IPS DF 6.9 (cell line): ENCODE measurements at places on chromosomes 4 and X.

- no peak for DNase-seq
These were observed 282.7 kb downstream of the PTTG2 start for GRCh38 chr4:38242822-38243387.

DNA sequence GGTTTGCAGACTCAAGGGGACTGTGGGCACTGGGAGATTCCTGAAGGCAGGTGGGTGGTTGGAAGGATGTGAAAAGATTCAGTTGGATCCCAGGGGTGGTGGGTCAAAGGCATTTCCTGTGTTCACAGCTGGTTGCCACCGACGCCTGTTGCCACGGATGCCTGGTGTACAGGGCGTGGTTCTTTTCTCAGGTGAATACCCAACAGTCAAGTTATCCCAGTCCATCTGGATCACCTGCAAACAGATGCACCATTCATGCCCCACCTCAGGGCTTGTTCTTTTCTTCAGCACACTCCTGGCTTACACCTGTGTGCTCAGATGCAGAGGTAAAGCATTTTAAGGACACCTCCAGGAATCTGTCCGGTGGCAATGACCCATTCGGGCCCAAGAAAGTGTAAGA, 55.8 kb upstream of the SHOX start:
- no peak for DNase-seq

DNA sequence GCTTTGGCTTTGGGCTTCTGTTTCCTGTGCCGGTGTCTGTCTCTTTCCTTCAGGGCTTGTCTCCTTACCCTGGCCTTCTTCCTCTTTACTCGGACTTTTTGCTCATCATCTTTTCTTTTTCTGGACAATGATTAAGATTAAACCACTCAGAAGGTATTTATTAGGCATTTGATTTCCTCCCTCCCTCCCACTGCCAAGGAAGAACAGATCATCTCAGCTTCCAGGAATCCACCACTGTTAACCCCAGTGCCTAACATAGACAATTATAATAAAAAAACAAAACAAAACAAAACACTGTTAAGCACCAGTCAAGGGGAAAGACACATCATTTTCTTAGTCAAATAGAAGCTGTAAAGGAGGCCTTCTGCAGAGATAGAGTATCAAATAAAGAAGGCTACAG, 16.6 kb downstream of the PGRMC1 start:
- no peak for DNase-seq

DNA sequence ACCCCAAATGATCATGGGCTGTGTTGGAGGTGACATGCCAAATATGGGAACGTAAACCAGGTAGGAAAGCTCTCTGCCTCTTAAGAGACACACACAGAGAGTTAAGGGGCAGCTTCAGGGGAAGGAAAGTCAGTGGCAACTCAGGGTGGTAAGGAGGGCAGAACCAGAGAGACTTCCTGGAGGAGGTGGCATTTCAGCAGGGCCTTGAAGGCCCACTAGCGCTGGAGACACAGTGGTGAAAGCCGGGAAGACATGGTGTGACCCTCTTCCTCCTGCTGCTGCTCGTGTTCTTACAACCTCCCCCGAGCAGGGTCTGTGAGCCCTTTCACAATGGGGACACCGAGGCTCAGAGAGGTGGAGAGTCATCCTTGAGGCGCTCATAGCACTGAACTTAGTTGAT, 68.2 kb downstream of the SORCS2 start:
- no peak for DNase-seq

GRCh38 chr4:48033825-48034413, 17.3 kb downstream of the NIPAL1 start:
- DNase-seq, result no peak

DNA sequence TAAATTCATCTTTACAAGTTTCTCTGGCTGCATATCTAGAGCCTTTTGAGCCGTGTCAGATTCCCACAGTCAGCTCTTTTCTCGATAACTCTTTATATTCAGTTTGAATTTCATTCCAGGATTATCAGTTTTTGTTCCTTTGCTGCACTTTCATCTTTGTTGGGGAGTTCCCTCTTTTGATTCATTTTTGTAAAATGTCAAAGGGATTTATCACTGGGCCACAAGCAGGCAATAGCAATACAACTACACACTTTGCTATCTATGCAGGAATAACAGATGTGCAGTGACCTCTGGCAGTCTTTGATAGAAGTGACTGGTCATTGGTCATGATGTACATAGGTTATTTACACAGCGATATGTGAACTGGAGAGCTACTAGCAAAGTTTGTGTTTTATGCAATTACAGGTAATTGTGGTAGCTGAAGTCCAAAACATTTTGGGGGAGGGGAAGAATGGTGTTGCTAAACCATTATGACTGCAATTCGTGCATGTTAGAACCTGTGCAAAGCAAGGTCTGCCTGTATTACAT, 43.8 kb downstream of the HPGDS start:
- DNase-seq, result no peak

DNA sequence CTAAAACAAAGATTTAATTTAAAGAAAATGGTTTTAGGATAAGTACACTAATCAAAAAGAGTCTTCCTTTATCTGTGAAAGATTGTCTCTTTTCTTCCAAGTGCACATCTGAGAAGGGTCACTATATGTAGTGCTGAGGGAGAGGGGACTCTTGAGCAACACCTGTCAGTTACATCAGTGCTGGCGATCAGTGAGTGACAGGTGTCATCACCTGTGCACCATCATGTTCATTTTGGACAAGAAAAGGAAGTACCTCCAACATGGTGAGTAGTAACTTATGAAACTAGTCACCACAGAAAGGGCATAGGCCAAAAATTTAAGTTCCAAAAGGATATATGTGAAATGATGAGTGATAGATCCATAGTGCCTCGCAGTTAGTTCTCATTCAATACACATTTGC, 55.7 kb downstream of the MCUB start:
- DNase-seq, result no peak

DNA sequence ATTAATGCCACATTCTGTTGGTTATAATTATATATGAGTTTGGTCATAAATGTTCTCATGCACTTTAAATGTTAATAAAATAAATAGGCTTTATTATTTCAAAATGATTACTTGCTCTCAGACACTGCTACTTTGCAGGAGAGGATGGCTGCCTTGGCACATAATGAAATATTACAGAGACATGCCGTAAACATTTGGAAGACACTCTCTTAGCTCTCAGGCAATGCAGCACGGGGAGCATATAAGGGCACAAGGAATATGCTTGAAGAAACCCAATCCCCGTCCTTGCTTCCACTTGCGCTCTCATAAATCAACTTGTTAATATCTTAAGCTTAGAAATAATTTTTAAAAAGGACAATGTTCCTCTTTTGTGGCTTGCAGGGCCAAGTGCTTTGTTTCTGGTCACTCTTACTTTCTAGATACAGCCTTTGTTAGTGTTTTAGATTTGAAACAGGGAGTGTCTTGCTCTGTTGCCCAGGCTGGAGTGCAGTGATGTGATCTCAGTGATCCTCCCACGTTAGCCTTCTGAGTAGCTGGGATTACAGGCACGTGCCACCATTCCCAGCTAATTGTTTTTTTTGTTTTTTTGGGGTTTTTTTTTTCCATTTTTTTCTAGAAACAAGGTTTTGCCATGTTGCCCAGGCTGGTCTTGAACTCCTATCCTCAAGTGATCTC, 445.0 kb downstream of the SPRY1 start:
- no peak for DNase-seq

- no peak for DNase-seq
These were observed 104.3 kb downstream of the APBB2 start for GRCh38 chr4:41110050-41110449.

DNA sequence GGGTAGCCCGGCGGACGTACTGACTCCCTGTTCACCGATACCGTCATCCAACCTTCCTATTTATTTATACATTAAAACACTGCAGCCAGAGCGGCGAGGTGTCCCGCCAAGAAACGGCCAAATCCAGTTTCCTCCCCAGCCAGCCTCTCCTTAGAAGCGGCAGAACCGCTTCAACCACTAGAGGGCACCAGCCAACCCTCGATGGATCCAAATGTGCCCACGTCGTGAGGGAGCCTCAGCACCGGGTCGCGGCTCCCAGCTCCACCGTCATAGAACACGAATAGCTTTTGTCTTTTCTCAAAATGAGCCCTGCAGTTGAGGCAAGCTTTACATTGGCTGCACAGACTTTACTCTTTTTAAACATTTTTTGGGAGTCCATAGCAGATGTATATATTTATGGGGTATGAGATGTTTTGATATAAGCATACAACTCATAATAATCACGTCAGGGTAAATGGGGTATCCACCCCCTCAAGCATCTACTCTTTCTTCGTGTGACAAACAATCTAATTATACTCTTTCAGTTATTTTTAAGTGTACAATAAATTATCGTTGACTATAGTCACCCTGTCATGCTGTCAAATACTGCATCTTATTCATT, 13.0 kb upstream of the HELT start:
- DNase-seq, result no peak

DNA sequence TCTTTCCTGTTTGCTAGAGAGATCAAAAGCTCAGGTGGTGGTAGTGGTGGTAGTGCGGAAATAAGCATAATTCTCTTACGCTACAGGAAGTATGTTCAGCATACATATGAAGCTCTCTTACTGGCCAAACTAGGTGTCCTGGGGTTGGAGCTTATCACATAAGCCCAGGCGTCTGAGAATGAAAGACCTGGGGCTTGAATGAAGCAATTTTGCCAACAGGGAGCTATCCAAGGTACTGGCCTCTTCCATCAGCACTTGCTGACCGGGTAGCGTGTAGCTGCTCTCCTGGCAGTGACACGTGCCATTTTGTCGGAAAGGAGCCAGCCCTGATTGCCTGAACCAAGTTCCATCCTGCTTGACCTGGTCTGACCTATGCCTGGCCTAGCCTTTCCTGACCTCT, 65.9 kb upstream of the HPF1 start:
- peak; percentile 67 for DNase-seq

DNA sequence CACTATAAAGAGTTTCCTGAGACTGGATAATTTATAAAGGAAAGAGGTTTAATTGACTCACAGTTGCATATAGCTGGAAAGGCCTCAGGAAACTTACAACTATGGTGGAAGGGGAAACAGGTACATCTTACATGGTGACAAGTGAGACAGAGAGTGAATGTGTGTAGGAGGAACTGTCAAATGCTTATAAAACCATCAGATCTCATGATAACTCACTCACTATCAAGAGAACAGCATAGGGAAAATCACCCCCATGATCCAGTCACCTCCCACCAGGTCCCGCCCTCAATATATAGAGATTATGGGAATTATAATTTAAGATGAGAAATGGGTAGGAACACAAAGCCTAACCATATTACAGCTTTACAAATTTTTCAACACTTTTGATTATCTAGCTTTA, 266.0 kb downstream of the DTHD1 start:
- DNase-seq, result no peak
